ENCODE measurements at places on chromosomes 5 and 9.

GRCh38 chr9:85420750-85421149, 321.0 kb downstream of the AGTPBP1 start:
- DNase-seq: no peak

GRCh38 chr9:16830806-16831205, 39.7 kb downstream of the BNC2 start:
- no peak for DNase-seq

DNA sequence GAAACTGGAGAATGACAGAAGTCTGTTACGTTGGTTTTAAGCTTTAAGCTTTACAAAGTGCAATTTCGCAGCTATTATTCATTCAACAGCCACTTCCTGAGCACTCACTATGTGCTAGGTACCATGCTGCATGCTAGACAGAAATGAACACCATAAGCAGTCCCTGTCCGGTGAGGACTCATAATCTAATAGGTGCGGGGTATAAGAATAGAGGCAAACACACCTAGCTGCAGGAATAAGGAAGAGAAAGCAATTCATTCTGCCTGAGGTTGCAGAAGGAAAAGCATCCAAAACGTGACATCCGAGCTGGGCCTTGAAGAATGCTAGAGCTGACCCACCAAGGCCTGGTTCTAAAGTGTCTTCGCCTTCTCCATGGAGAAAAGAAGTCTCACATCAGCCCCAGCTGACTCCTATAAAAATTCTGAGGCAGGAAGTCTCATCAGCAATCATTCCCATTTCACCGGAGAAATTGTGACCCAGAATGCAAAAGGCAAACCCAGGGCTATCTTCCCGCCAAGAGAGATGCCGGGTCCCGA, 542 bp downstream of the FKBP15 start:
- no peak for DNase-seq

DNA sequence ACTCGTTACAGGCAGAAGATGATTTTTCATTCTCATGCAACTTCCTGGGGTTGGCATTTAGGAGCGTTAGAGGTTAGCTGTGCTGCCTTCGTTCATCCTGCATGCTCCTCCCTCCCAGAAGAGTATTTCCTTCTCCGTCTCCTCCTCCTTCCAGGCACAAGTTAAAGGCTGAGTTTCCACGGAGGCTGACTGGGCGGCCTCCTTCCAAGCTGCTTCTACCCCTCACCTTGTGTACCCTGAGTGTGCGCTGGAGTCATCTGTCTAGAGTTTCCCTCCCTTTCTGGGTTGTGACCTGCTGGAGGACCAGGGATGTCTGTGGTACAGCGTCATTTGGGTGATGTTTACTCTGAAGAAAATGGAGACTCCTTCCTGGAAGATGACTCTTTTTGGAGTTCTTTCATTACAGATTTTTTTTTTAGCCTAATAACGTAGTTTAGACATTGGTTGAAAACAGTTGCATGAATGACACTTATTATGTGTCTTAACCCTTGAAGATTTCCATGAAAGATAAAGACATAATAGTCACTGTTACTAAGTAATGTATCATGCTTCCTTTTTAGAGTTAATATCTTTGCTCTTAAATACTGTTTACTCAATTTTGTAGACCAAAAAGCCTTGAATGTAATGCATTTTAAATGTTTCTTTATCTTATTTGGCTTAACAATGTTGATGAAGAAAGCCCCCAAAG, 146.9 kb downstream of the TENT4A start:
- no peak for DNase-seq

DNA sequence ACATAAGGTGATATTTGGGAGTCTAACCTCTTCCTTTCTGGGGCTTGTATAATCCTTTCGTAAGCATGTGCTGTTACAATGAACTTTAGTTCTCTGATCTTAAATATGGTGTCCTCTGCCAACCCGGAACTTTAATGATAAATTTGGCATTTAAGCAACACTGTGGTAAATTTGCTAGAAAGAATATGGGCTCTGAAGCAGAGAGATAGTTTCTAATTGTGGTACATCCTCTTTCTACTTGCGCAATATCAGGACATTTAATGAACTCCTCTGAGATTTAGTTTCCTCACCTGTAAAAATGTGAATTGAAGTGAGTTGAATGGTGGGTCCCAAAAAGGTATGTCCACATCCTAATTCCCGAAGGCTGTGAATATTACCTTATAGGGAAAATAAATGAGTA, 364.7 kb downstream of the CAAP1 start:
- DNase-seq: no peak

- no peak for DNase-seq
These were observed 975 bp downstream of the OCLN start for GRCh38 chr5:69493396-69494133.

- DNase-seq: no peak
These were observed 945 bp downstream of the BTF3 start for GRCh38 chr5:73499187-73499586.

GRCh38 chr5:173789031-173789920, 98.9 kb upstream of the CPEB4 start:
- no peak for DNase-seq

DNA sequence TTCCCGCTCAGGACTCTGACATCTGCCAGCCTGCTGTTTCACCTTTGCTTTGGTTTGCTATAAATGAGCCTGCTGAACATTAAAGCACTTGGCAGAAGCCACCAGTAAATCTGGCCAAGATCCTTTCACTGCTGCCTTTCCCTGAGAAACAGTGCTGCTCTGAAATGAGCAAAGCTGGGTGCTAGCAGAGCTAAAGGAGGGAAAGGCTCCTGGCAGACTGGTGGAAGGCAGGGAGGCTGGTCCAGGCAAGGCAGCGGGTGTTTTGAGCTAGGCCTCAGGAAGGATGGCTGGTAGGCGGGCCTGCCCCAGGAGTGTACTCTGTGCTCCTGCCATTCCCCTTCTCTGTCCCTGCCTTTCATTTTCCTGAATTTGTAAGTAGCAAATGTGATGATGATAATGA, 52.5 kb upstream of the PTGS1 start:
- DNase-seq: no peak

- DNase-seq: no peak
These were observed 10.6 kb downstream of the PCDH1 start for GRCh38 chr5:141867651-141868050.

GRCh38 chr5:1782385-1783215, 17.0 kb downstream of the MRPL36 start:
- DNase-seq: no peak

- DNase-seq: no peak
These were observed 194.3 kb upstream of the MSX2 start for GRCh38 chr5:174529925-174530681.

GRCh38 chr5:59246145-59246869, 647.2 kb downstream of the PDE4D start:
- no peak for DNase-seq

GRCh38 chr9:126842220-126842842, 18.1 kb upstream of the ZBTB34 start:
- no peak for DNase-seq

GRCh38 chr5:95786821-95787418, 35.6 kb downstream of the GLRX start:
- DNase-seq: no peak

- DNase-seq: no peak
These were observed 5.3 kb downstream of the NXNL2 start for GRCh38 chr9:88540251-88540763.

DNA sequence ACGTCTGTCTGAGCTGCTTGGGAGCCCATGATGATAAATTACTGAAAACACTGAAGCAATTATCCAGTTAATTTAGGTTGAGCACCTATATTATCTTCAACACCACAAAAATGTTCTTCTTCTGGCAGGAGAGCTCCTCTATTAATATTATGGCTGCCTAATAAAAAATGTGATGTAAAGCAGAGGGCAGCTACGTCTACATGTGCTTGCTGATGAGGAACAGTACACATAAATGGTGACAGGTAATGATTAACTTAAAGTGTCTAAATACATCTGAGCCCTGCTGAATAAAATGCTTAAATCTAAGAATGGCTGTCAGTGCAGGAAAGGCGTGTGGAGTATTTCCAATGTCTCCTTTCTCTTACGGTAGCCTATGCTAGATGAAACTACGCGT, 131.3 kb upstream of the NR3C1 start:
- DNase-seq: no peak

DNA sequence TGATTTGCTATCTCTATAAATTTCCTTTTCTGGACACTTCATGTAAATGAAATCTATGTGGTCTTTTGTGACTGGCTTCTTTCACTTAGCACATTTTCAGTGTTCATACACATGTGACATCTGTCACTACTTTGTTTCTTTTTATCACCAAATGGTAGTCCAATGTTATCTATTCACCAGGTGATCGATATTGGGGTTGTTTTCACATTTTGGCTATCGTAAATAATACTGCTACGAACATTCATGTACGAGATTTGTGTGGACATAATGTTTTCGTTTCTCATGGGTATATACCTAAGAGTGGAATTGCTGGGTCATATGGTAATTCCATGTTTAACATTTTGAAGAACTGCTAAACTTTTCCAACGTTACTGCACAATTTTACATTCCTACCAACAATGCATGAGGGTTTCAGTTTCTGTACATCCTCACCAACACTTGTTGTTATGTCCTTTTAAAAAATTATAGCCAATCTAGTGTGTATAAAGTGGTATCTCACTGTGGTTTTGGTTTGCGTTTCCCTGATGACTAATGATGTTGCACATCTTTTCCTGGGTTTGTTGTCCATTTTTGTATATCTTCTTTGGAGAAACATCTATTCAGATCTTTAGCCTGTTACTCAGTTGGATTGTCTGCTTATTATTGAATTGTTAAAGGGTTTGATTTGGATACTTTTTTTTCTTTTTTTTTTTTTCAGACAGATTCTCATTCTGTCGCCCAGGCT, 263.0 kb downstream of the PDZD2 start:
- no peak for DNase-seq

GRCh38 chr9:119283078-119283794, 86.0 kb downstream of the BRINP1 start:
- DNase-seq: no peak

DNA sequence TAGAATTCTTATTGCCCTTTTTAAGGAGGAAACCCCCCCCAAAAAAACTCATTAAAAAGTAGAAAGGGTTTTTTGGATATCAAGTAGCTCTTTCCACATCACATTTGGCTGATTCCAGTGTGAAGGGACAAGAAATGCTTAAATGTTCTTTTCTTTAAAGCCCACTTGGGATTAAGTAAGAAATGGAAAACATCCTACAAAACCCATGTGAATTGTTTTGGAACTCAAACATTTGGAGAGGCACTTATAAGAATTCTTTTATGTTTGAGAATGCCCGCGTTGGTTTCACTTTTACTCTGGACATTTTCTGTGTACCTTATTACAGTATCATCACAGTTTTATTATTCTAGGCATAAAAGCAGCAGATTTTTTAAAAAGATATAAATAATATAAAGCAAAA, 301.1 kb upstream of the ACTBL2 start:
- no peak for DNase-seq

GRCh38 chr5:61366497-61367240, 34.6 kb downstream of the ZSWIM6 start:
- DNase-seq: no peak

DNA sequence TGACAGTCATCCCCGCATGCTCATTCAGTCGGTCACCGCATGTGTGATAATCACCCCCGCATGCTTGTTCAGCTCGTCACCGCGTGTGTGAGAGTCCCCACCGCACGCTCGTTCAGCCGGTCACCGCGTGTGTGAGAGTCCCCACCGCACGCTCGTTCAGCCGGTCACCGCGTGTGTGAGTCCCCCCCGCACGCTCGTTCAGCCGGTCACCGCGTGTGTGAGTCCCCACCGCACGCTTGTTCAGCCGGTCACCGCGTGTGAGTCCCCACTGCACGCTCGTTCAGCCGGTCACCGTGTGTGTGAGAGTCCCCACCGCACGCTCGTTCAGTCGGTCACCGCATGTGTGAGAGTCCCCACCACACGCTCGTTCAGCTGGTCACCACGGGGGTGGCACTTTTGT, 3.5 kb downstream of the TRAF2 start:
- no peak for DNase-seq

GRCh38 chr5:140322751-140323731, 20.1 kb upstream of the PFDN1 start:
- DNase-seq: no peak

DNA sequence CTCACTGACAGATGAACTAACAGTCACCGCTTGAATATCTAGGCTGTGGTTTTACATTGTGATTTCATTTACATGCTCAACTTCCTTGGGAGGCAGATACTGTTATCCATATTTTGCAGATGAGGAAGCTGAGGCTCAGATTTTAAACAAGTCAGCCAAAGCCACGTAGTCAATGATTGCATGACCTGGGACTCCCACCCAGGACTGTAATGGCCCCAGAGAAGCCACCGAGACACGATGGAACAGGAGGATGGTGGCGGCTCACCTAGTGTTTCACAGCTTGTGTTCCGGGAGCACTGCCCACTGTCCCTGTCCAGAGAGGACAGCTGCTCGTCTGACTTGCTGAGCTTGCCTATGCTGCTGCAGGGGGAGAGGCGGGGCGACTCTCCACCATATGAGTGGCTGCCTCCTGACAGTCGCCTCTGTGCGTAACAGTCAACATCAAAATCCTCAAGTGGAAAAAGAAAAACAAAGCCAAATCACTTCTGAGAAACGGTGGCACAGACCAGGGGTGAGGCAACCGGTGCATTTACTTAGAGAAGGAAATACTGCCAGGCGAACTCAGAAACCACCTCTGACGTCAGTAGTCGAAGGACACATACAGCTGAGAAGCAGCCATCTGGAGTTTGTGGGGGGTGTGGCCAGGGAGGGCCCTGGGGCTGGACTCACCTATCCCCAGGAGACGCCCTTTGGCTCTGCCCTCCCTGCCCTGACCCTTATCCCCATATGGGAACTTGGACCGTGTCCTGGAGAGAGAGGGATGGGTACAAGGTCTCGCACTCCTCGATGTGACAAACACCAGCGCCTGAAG, 82.5 kb downstream of the PRRT1B start:
- DNase-seq: peak; percentile 54

DNA sequence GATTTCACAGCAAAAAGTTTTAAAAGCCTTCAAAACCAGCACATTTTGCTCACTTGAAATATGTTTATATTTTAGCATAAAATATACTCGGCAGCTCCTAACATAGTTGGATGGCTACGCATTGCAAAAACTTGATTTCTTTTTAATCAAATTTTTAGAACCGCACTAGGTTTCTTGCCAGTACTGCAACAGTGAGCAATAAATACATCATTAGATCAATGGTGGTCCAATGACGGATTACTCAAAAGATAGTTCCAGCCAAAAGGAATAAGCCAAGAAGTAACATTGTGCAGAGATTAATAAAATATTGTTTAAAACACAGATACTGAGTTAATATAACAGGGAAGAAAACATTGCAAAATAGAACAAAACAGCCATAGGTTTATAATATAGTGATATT, 5.5 kb downstream of the MARCHF3 start:
- no peak for DNase-seq

- DNase-seq: no peak
These were observed 255.9 kb downstream of the FSTL4 start for GRCh38 chr5:133356396-133356983.

GRCh38 chr5:17895288-17896033, 261.2 kb downstream of the TAF11L14 start:
- no peak for DNase-seq

Data from T-helper 9 cell (primary cell).